ENCODE measurements at places on chromosomes 11 and 22.
A peak's percentile ranks its signal among the peaks of the same experiment; 100 is the strongest.

DNA sequence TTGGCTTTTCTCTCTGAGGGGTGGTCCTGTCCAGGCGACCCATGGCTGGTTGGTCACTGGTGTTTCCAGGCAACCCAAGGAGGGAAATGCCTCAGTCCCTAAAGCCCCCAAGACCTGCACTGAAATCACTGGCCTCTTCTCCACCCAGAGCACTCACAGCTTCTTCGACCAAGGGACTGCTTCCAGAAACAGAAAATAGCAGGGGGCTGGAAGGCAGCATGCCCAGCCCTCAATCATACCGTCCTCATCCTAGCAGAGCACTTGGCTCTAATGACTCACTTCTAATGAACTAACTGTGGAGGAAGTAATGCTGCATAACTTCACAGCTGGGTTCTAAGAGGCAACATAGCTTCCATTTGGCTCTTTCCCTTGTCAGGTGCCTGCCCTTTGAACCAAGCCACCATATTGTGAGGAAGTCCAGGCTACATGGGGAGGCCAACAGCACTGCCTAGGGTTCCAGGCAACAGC, 27.6 kb downstream of the DKK3 start:
- no peak for DNase-seq

DNA sequence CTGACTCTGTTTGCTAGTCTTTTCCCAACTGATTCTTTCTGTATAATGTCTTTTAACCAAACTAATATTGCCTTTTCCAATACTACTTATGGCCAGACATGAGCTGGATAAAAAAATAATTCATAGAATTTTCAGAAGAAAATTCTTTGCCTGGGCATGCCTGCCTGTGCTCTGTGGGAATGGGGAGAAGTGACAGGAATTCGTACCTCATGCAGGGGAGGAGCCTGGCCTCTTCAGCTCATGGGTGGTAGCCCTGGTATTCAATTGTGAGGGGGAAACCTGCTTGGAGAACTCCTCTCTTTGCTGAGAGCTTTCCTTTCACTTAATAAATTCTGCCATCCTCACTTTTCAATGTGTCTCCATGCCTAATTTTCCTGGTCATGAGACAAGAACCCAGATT, 928.8 kb downstream of the FAM181B start:
- DNase-seq, result no peak

DNA sequence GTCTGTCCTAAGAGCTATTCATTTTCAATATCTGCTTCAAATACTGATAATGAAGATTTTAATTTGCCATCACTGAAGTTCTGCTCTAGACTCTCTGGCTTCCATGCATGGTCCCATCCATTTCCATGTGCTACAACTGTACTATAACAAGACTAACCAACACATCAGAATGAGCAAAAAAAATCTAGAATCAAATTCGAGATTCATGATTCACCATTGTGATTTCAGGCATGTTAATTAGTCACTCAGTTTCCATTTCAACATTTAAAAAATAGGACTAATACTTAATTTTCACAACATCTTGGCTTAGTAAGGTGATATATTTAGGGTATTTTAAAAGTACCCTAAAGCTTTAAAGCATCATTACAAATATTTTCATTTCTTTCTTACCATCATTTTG, 22.8 kb downstream of the PICALM start:
- no peak for DNase-seq

- DNase-seq, result no peak
Observed at GRCh38 chr22:48858121-48858520, 969.6 kb downstream of the BRD1 start.

- DNase-seq, result no peak
Observed at GRCh38 chr22:25747245-25747944, 5.4 kb downstream of the MYO18B start.

GRCh38 chr11:86782742-86783141, 17.6 kb upstream of the PRSS23 start:
- no peak for DNase-seq

DNA sequence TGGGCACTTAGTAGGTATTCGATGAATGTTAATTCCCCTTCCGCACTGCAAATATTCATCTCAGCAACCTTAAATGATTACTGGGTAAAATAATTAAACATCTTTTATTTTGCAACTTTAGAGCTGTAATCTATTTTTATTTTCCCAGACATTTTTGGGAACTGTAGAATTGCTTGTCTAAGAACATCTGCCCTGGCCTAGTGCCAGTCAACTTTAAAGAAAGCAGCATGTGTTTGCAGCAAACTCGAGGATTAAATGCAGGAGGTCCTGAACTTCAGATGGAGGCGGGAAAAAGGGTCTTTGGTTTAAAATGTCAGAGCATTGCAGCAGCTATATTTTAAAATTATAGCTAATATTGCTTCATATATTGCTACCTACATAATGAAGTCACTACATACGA, 190.0 kb downstream of the PGR start:
- no peak for DNase-seq

- no peak for DNase-seq
Observed at GRCh38 chr11:113956986-113957385, 17.9 kb upstream of the HTR3A start.

- no peak for DNase-seq
Observed at GRCh38 chr11:67441731-67442351, 1.4 kb downstream of the CORO1B start.

- DNase-seq, result no peak
Observed at GRCh38 chr11:43723617-43724016, 43.1 kb downstream of the HSD17B12 start.

DNA sequence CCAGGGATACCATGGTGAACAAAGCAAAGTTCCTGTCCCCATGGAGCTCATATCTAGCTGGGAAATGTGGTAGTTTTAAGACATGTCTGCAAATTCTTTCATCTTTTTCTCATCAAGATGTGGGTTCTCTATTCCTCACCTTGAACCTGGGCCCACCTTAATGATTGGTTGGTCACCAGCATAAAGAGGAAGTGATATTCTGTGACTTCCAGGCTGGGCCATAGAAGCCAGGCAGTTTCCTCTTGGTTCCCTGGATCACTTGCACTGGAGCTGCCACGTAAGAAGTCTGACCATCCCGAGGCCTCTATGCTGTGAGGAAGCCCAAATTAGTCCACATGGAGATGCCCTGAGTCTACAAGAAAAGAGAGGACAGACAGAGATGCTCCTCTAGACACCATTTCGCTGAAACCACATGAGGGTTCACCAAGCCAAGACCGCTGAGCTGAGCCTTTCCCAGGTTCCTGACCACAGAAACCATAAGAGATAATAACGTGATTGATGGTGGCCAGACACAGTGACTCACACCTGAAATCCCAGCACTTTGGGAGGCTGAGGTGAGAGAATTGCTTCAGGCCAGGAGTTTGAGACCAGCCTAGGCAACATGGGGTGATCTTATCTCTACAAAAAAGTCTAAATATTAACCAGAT, 119.5 kb upstream of the ISX start:
- DNase-seq, result no peak

DNA sequence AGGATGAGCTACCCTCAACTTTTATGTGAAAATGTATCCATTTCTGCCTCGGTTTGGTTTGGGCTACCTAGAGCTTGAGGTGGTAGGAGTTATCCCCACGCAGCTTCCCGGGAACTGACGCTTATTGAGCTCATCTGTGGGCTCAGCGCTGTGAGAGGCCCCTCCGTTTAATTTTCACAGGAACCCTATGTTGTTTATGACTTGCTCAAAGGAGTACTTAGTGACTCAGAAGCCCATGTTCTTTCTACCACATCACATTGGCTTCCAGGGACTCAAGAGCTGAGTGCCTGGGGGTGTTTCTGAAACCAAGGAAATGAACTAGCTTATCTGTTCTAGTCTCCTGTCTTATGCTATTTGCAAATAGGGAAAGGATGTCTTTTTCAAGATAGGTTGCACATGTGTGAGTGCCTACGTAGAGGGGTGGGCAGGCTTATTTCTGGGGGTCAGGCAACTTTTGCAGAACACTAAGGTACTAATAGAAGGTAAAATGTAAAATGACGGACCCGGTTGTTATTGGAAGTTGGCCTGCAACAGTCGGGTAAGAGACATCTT, 40.5 kb downstream of the MICAL2 start:
- DNase-seq, result no peak

- DNase-seq, result no peak
Observed at GRCh38 chr11:103420593-103420992, 311.4 kb downstream of the DYNC2H1 start.

- no peak for DNase-seq
Observed at GRCh38 chr22:50274311-50274710, 4.1 kb upstream of the MAPK11 start.

GRCh38 chr11:40219401-40219800, 1240.1 kb downstream of the LRRC4C start:
- DNase-seq, result no peak

GRCh38 chr22:45548991-45549761, 46.5 kb downstream of the FBLN1 start:
- DNase-seq, result no peak

- DNase-seq, result no peak
Observed at GRCh38 chr11:12565406-12565805, 108.8 kb upstream of the TEAD1 start.

DNA sequence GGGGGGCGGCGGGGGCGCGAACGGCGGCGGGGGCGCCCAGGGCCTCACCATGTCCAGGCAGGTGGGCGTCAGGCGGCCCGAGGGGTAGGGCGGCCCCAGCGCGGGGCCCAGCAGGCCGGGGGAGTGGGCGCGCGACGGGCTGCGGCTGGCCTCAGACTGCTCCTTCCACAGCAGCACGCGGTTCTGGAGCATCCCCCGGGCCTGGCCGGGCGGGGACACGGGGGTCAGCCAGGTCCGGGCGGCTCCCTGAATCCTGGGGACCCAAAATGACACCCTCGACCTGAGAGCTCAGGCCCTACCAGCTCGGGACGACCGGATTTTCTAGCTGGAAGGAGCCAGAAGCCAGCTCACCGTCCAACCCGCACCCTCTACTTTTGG, 5.5 kb upstream of the SLC16A8 start:
- DNase-seq, result no peak

DNA sequence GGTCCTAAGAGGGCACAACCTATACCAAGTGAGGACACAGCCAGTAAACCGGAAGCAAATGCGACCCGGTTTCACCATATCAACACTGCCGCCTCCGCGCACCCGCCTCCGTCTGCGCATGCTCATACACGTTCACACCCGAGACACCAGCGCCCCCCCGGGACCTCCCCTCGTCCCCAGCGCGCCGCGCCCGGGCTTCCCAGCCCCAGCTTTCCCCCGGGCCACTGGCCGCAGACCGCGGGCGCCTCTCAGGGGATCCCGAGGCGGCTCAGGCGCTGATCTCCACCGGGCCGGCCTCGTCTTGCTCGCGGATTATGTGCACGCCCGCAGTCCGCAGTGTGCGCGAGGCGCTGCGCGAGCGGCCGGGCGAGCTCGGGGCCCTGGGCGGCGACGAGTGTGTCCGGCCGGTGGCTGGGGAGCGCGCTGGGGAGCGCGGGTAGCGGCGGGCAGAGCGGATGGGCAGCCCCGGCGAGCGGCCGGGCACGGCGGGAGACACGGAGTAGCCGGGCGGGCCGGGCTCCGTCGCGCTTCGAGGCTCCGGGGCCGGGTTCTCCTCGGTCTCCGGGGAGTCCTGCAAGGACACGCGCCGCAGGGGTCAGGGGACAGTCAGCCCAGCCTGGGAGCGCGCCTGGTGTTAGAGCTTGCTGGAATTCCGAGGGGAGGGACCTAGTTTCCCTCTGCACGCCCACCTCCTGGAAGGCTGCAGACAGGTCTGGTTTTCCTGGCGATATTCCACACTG, 2.0 kb downstream of the HEPN1 start:
- DNase-seq, result peak; percentile 43

DNA sequence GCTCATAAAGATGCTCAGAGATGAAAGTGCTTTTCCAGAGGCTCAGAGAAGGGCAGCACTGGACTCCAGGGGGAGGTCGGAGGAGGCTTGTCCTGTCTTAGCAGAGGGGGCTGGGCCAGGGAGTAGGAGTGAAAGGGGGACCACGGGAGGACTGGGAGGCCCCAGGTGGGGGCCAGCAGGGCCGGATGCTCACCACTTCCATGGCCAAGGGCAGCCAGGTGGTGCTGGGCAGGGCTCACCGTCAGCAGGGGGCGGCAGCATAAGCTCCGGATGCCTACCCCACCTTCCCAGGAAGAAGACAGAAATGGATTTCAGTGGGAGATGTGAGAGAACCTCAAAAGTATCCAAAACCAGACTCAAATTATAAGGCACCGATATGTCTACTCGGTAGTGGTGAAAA, 11.0 kb downstream of the RAB36 start:
- no peak for DNase-seq

- DNase-seq, result peak; percentile 84
Observed at GRCh38 chr22:28817919-28818859, 17.8 kb upstream of the XBP1 start.

GRCh38 chr11:13713982-13714381, 45.5 kb downstream of the FAR1 start:
- DNase-seq, result no peak

- no peak for DNase-seq
Observed at GRCh38 chr11:1307998-1308742, 1.3 kb downstream of the TOLLIP start.

GRCh38 chr11:127648583-127648982, 648.0 kb upstream of the KIRREL3 start:
- DNase-seq, result no peak

DNA sequence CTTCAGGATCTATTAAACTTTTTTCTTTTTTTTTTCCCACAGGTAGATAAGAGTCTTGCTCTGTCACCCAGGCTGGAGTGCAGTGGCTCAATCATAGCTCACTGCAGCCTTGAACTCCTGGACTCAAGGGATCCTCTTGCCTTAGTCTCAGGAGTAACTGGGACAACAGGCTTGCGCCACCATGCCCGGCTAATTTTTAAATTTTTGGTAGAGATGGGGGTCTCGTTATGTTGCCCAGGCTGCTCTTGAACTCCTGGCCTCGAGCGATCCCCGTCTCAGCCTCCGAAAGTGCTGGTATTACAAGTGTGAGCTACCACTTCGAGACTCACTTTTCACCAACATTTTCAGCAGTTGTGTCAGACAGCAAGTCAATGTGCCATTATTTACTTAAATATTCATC, 962 bp downstream of the SIRT3 start:
- DNase-seq, result no peak

GRCh38 chr22:43152003-43152356, 621 bp downstream of the TSPO start:
- no peak for DNase-seq

Measured in breast epithelium (tissue), 4 donors.